ENCODE measurements at places on chromosomes 3 and 15. TPM values are rescaled to one million over a fixed set of nuclear protein-coding genes. Genes with fewer than 3 reads are reported as not detected.

The THSD4 gene
- total RNA-seq, result 3.5 TPM

The ARL14 gene
- not detected for total RNA-seq

The GP9 gene
- total RNA-seq, result not detected

DNA sequence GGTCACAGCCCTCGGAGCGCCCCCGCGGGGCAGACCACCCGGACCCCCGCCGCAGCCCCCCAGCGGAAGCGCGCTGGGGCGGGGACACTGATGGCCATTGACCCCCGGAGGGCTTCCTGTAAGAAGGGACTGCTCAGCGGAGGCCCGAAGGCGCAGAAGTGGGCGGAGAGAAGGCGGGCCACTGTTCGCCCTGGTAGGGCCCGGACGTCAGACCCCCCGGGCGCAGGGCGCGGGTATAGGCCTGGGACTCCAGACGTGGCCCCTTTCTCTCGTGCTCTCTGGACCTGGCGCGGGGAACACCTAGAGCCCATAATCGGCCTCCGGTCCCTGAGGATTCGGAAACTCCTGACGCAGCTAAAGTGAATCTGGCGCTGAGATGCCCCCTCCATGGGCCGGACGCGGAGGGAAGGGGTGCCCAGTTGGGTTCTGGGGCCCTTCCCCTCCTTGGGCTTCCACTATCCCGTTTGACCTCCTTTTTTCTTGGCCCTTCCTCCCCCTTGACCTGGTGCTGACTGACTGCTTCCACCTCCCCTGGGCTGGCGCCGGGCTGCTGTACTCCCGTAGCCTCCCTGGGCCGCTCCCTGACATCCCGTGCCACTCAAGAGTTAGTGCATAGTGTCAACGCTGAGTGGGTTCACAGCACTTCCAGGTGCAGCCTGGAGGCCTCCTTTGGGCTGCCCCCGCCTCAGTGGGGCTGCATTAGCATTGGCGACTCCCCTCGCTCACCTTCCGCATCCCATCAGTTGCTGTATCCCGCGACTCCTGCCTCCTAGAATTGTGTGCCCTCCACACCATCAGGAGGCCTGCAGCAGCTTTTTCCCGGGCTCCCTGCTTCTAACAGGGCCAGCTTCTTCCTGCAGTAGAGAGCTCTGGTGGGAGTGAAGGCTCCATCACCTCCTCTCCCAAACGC, 694 bp downstream of the ABTB1 start:
- DNase-seq, result peak; percentile 56

- no peak for DNase-seq
These were observed 121.6 kb upstream of the ROPN1 start for GRCh38 chr3:124113485-124113884.

DNA sequence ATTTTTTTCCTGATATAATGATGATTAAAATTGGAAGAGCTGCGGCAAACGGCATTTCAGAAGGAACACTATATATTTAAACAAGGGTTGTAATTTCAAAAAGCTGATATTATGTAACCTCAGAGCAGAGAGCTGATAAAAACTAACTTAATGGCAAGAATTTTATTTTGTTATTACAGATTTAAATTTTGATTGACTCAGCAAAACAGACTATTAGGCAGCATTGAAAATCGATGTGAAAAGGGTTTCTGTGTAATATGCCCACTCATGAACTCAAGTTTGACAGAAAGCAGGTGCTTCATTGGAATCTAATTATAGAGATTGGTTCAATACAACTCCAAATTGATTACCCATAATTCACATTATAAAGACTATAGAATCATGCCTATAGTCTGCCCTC, 24.9 kb upstream of the LRIG1 start:
- DNase-seq, result no peak

DNA sequence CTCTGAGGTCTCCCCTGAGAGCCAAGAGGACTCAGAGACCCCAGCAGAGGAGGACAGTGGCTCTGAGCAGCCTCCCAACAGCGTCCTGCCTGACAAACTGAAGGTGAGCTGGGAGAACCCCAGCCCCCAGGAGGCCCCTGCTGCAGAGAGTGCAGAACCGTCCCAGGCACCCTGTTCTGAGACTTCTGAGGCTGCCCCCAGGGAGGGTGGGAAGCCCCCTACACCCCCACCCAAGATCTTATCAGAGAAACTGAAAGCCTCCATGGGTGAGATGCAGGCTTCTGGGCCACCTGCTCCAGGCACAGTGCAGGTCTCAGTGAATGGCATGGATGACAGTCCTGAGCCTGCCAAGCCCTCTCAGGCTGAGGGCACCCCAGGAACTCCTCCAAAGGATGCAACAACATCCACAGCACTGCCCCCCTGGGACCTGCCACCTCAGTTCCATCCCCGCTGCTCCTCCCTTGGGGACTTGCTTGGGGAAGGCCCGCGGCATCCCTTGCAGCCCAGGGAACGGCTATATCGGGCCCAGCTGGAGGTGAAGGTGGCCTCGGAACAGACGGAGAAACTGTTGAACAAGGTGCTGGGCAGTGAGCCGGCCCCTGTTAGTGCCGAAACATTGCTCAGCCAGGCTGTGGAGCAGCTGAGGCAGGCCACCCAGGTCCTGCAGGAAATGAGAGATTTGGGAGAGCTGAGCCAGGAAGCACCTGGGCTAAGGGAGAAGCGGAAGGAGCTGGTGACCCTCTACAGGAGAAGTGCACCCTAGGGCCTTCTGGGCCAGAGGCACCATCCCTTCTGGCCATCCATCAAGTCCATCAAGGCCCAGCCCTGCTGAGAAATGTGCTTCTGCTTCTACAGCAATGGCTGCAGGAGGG, 23.6 kb downstream of the PLEKHO2 start:
- no peak for DNase-seq

GRCh38 chr3:55511895-55512570, 24.9 kb upstream of the WNT5A start:
- no peak for DNase-seq
